SHP77 treated with DMSO at 0.1 percent for 48 hours (cell line): ENCODE measurements at places on chromosomes 4 and X.
A peak's percentile ranks its signal among the peaks of the same experiment; 100 is the strongest.

- DNase-seq: no peak
These were observed 29.7 kb downstream of the OFD1 start for GRCh38 chrX:13764281-13764680.

GRCh38 chrX:21989384-21989783 lies 42.7 kb upstream of the PHEX start:
- DNase-seq: no peak

DNA sequence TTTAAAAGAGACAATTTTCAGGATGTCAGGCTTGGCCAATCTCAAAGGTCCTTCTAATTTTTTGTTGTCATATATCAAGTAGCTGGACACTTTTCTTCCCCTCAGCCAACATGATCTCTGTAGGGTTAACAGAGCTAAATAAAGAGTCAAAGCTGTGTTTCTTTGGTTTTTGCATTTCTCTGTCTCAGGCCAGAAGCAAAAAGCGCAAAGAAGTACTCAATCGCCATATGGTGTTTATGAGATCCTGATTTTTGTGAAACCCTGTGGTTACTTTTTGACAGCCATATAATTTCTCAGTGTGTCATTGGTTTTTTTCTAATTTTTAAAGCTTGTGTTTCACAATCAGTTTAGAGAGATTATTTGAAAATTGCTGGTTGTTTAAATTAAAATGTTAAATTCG lies 111.9 kb downstream of the MAPK10 start:
- no peak for DNase-seq

- no peak for DNase-seq
These were observed 24.8 kb upstream of the EOLA2 start for GRCh38 chrX:149962859-149963757.

GRCh38 chr4:17286752-17287460 lies 225.0 kb downstream of the QDPR start:
- DNase-seq: no peak

GRCh38 chr4:25859429-25860148 lies 3.2 kb downstream of the SEL1L3 start:
- DNase-seq: no peak

DNA sequence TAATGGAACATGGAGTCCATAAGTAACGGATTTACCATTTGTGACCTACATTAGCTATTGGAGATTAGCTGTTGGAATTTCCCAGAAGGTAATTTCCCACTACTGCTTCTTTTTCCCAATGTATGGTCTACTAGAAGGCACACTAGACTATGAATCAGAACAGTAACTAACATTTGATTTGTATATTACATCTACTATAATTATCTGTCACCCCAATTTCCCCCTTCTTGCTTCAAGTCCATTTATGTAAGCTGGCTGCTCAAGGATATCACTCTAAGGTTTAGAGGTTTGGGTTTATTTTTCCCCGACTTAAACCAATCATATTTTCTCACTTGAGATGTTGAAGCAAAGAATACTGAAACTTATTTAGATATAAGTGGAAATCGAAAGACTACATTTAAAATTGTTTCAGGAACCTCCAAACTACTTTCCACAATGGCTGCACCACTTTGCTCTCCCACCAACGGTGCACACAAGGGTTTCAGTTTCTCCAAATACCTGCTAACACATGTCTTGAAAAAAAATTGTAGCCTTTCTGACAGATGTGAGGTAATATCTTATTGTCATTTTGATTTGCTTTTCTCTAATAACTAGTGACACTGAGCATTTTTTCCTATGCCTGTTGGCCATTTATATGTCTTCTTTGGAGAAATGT lies 33.3 kb upstream of the H2AZ1 start:
- DNase-seq: no peak

DNA sequence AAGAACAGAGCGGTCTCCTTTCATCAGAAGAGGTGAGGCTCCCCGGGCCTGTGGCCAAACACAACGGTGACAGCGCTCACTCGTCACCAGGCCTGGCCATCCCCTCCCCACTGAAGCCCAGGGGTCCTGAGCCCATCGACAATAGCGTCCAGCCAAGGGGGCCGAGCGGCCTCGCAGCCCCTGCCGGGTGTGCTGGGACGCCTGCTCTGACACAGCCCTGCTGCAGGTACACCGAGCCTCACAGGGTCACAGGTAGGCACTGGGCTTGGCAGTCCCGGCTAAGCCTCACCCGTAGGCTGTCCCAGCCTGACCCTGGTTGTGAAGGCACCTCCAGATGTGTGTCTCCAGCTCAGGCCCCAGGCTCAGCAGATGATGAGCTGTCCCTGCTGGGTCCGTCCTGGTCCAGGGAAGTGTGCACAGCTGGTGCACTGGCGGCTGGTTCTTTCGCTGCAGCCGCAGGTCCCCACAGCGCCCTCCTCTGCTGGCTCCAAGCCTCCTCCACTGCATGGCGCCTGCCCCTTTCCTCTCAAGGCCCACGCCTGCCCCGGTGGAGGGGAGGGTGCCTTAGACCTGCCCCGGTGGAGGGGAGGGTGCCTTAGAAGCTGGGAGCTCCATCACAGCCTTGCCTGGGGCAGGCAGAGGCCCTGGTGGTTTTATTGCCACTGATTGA lies 21.5 kb downstream of the UVSSA start:
- DNase-seq: no peak

- peak; percentile 83 for DNase-seq
These were observed 25.6 kb upstream of the DAPP1 start for GRCh38 chr4:99790796-99791617.

- DNase-seq: no peak
These were observed 243.9 kb downstream of the MAML3 start for GRCh38 chr4:139910106-139910505.

GRCh38 chr4:42148425-42148824 lies 4.0 kb downstream of the BEND4 start:
- DNase-seq: no peak

DNA sequence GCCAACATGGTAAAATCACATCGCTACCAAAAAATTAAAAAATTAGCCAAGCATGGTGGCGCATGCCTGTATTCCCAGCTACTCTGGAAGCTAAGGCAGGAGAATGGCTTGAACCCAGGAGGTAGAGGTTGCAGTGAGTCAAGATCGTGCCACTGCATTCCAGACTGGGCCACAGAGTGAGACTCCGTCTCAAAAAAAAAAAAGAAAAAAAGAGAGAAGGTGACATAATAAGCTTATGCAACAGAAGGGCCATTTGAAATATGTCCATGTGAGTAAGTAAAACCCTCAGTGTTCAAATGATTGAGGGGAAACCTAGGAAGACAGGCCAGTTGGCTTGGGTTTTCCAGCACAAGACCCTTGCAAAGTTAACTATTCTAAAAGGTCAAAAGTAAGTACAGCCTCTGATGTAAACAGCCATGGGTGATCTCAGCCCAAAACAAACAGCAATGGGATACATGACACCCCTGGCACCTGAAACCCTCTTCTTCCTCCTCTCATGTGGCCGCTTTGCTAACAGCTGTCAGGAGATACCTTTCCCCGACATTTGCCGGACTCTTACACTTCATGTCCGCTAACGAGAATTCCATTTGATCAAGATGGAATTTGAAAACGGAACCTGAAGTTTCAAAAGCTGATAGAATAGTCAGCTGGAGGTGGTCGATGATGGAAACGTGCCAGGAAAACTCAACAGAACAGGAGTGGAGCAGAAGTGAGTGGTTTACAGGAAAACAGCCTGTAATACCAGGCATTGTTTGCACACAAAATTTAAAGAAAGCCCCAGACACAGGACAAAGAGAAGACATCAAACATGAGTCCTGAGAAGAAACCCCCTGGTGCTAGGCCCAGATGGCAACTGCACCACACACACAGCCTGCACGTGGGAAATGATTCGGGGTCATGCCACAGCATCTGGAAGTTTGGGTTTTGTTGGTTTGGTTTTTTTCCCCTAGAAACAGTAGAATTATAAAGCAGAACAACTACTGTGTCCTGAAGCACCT lies 93.0 kb upstream of the STS start:
- DNase-seq: peak; percentile 16

DNA sequence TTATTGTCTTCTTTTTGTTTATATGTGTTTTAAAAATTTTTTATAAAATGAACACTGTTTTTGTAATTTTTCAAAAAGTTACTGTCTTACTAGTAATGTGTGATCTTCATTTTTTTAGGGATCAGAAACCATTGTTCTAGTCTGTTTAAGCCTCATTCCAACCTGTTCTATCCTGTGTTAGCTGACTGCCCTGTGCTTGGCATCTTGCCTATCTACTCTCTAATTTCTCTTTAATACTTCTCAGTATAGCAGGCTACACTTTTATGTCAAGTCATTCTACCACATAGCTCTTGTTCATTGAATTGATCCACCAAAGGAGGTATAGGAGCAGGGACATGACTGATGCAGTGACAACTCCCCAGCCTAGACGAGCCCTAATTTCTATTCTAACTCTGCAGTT lies 70.2 kb upstream of the PLS3 start:
- no peak for DNase-seq

- no peak for DNase-seq
These were observed 180.9 kb downstream of the RASL11B start for GRCh38 chr4:53043055-53043454.

- no peak for DNase-seq
These were observed 341.9 kb downstream of the CAMK2D start for GRCh38 chr4:113419631-113420030.

- peak; percentile 9 for DNase-seq
These were observed 7.2 kb upstream of the IDS start for GRCh38 chrX:149512225-149512885.

DNA sequence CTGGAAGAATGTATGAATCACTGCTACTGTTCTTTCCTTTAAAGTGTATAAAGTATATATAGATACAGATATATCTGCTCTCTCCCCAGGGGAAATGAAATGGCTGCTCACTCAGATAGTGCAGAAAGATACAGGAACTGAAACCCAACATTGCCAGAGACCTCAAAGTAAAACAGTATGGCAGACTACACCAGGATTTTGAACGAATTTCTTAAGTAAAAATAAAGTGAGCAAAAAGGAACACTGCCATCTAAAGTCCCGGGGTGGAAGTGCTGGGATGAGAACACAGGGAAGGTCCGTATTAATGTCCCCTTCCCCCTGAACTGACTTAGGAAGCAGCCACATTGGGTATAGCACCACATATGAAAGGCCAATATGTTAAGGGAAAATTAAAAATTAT lies 93.4 kb downstream of the TMA16 start:
- DNase-seq: no peak

GRCh38 chr4:55029321-55029720 lies 96.1 kb downstream of the KDR start:
- no peak for DNase-seq

- DNase-seq: no peak
These were observed 34.8 kb upstream of the DCK start for GRCh38 chr4:70958681-70959080.

GRCh38 chr4:3605491-3605890 lies 73.3 kb upstream of the LRPAP1 start:
- DNase-seq: no peak

GRCh38 chrX:2614911-2615310 lies 76.2 kb upstream of the CD99 start:
- no peak for DNase-seq

GRCh38 chr4:187770345-187770744 lies 225.2 kb upstream of the ZFP42 start:
- no peak for DNase-seq

- DNase-seq: no peak
These were observed 43.2 kb downstream of the ASMT start for GRCh38 chrX:1658071-1658491.

DNA sequence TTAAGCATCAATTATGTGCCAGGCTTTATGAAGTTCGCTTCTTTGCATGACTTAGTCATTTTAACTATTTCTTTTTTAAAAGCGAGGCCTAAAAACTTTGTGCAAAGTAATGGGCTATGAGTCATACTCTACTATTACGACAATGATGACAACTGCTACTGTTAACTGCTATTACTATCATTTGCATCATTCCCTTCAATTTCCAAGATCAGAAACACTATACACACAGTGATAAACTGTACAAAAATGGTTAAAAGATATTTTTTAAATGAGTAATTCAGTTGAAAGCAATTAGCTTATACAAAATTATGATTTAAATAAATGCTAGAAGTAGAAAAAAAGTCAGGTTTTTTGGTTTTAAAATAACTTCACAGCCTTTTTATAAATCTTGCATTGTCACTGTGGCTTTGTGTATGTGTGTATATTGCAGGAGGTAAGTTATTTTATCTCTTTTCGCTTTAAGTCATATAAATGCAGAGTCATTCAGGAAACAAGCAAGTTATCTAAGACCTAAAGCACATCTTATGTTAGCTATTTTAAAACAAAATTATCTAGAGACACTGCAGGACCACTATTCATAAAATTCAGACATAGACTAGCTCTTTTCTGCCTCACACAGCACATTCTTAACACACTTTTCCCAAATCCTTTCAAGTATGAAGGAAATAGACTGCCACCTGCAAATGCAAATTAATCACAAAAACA lies 18.5 kb upstream of the CXCL3 start:
- DNase-seq: no peak

DNA sequence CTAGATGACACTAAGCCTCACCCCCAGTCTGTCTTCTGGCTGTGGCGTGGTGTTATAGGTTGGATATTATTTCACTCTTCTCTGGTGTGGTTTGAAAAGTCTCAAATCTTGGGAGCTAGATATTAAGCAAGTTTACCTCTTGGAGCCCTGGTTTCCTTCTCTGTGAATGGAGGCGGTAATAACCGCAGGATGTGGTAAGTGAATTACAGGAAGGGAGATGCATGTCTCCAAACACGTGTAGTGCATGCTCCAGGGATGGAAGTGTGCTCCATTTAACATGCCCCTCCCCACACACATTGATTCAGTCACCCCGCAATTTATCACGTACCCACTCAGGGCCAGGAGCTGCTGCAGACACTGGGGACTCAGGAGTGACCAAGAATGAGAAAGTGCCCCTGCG lies 4.9 kb downstream of the ZNF275 start:
- DNase-seq: no peak

GRCh38 chr4:94728056-94728766 lies 29.5 kb upstream of the BMPR1B start:
- no peak for DNase-seq

GRCh38 chrX:23185951-23186350 lies 148.7 kb upstream of the PTCHD1 start:
- DNase-seq: no peak

GRCh38 chrX:145840531-145840930 lies 22.9 kb downstream of the SLITRK2 start:
- no peak for DNase-seq

DNA sequence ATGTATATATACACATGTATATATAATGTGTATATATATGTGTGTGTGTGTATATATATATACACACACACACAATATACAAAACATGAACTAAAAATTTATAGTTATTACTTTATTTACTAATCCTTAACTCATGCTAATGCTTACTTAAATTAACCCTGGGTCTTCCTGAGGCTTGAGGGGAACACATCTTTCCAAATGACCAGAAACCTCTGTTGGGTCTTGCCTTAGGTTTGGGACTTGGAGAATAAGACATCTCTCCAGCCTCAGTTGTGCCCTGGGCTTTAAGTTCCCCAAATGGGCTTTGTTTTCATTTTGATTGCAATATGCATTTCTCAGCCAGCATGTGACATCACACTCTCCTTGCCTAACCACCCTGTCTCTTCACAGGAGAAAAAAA lies 7.7 kb downstream of the GEMIN8 start:
- DNase-seq: no peak

DNA sequence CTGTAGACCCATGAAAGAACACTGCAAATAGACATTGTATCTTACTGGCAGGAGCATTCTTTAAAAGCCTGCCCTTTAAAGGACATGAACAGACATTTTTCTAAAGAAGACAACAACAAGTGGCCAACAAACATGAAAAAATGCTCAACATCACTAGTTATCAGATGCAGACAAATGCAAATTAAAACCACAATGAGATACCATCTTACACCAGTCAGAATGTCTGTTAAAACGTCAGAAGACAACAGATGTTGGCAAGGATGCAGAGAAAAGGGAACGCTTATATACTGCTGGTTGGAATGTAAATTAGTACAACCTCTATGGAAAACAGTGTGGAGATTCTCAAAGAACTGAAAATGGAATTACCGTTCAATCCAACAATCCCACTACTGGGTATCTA lies 77.2 kb downstream of the ATP10D start:
- DNase-seq: no peak
